Right atrium auricular region (tissue), 2 donors: ENCODE measurements at places on chromosomes 16 and 17. TPM values are rescaled to one million over a fixed set of nuclear protein-coding genes. Genes with fewer than 3 reads are reported as not detected.

DNA sequence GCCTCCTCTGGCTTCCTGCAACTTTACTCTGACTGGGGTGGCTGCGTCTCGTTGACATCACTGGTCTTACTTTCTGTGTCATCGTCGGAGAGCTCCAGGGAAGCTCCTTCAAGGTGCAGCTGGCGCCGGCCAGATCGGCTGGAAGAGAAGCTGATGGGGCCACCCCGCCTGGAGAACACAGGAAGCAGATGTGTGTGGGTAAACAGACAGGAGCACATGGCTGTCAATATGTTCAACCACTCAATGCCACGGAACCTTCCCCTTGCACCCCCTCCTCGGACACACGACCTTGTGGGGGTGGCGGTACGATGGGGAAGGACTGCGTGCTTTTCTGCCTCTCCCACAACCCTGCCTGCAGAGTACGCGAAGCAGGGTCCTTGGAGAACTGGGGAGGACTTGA, 40.1 kb downstream of the NDEL1 start:
- H3K4me3 ChIP-seq = no peak overlapping the region
- H3K36me3 ChIP-seq = peaks cover 80% of the 10 kb centered on the region
- H3K4me1 ChIP-seq = peaks cover 22% of the 10 kb centered on the region
- DNase-seq = no peak
- H3K27ac ChIP-seq = no peak overlapping the region

DNA sequence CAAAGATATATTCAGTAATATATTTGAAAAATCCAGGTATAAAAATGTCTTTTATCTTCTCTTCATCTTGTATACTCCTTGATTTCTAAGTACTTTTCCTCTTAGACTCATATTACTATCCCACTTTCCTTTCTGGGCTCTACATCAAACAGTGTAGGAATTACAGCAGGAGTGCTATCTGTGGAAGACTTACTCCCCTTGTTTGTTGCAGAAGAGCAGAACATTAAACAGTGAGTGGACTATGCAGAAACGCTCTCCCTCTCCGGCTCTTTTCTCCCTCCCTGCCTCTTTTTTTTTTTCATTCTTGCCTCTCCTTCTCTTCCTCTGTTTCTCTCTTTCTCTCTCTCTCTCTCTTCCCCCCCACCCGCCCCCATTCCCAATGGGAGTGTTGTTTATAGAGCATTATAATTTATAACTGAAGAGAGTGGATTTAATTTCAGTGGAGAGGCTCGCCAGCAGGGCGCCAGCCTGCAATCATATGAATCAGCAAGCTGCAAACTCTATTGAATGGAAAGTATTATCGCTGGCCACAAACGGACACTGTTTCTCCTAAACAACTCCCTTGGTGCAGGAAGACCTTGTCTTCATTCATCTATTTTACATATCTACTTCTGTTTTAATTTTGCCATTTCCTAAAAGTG, 242.3 kb upstream of the TBX2 start:
- H3K27me3 ChIP-seq = no peaks in the 10 kb centered on the region
- no peaks in the 10 kb centered on the region for H3K4me1 ChIP-seq

DNA sequence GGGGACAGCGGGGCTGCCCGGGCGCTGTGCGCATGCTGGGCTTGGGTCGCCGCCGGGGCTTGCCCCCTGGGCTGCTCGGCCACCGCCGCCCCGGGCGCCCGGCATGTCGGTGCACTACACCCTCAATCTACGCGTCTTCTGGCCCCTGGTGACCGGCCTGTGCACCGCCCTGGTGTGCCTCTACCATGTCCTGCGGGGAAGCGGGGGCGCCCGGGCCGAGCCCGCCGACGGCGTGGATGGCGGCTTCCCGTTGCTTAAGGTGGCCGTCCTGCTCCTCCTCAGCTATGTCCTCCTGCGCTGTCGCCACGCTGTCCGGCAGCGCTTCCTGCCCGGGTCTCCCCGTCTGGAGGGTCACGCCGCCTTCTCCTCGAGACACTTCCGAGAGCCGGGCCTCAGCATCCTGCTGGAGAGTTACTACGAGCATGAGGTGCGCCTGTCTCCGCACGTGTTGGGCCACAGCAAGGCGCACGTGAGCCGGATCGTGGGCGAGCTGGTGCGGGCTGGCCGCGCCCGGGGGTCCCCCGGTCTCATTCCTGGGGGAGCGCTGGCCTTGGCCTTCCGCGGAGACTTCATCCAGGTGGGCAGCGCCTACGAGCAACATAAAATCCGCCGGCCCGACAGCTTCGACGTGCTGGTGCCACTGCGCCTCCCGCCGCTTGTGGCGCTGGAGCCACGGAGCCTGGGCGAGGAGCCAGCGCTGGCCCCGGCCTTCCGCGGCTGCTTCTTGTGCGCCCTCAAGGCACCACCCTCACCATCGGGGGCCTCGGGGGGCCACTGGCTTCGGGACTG, 789 bp downstream of the ITPRIPL2 start:
- no peaks in the 10 kb centered on the region for H3K27me3 ChIP-seq
- DNase-seq = peak; percentile 74
- H3K27ac ChIP-seq = peak overlapping the region; percentile 91
- H3K36me3 ChIP-seq = peaks cover 14% of the 10 kb centered on the region

- no peak overlapping the region for H3K4me3 ChIP-seq
- no peak overlapping the region for H3K27ac ChIP-seq
- H3K36me3 ChIP-seq = no peaks in the 10 kb centered on the region
- DNase-seq = no peak
- H3K27me3 ChIP-seq = no peaks in the 10 kb centered on the region
These were observed 49.8 kb upstream of the XYLT1 start for GRCh38 chr16:17520561-17520960.

Gene HBA2
- 3,226 TPM for total RNA-seq

Gene NEUROD2
- not detected for total RNA-seq
